Spleen (tissue), 13 donors: ENCODE measurements at places on chromosomes 6 and 20.

- no peak for DNase-seq
Observed at GRCh38 chr20:8433291-8433690, 301.2 kb downstream of the PLCB1 start.

DNA sequence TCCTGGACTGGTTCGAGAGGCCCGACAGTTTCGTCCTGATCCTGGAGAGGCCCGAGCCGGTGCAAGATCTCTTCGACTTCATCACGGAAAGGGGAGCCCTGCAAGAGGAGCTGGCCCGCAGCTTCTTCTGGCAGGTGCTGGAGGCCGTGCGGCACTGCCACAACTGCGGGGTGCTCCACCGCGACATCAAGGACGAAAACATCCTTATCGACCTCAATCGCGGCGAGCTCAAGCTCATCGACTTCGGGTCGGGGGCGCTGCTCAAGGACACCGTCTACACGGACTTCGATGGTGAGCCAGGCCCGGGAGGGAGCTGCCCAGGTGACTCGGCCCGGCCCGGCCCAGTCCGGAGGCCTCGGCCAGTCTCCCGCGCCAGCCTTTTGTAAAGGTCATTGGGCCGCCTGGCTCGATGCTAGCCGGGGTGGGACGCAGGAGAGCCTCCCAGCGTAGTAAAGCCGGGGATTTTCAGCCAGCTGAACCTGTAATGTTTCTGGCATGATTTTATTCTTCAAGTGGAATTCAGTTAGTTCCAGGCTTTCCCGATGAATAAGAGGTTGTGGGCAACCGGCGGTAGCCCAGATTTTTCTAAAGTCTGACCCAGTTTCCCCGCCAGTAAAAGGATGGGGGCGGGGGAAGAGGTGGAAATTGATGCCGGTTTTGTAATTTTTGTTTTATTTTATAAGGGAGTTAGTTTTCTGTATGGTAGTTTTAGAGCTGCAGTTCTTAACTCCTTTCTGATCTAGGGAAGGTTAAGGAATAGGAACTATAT, 1.4 kb downstream of the PIM1 start:
- peak; percentile 90 for DNase-seq

DNA sequence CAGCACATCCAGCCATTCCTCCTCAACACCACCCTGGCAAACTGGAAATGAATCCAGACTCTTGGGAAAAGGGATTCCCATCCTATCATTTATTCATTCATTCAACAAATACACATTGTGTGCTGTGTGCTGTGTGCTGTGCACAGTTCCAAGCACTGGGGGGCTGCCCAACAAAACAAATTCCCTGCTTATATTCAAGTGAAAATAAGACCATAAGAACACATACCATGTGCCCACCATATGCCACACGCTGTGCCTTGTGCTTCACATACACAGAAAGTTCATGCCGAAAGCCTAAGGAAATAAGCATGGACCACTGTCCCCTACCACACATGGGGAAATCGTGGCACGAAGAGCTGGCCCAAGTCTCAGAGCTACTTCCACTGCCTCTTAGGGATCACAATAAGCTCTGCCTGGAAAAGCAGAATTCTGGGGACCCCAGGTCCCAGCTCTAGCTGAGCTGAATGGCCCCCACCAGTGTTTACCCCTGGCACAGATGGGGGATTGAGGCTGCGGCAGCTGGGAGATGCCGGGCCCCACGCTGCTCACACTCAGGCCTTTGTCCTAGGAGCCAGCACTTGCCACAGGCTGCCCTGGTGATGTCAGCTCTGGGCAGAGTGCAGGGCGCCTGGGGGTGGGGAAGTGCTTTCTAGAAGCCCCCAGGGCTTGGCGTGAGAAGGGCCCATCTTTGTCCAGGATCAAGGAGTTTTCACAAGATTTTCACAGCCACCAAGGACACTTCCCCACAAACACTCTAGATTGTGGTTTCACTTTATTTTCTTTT, 99.6 kb downstream of the PREX1 start:
- DNase-seq = no peak

DNA sequence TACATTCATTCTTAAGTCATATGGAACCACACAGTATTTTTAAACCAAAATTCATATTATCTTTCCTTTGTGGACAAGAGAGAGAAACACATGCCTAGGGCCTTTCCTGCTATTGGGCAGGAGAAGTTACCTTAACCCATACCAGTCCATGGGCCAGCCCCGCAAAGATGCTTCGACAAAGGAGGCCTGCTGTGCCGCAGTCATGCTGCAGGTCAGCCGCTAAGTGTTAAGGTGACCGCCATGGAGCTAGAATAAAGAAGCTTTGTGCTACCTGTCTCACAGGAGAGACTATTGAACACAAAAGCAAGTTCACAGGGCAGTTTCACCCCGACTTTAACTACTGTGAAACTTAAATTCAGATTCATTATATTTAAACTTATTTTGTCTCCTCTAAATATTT, 62.3 kb upstream of the TMEM181 start:
- DNase-seq = no peak

- no peak for DNase-seq
Observed at GRCh38 chr6:62150048-62150663, 135.9 kb downstream of the KHDRBS2 start.

DNA sequence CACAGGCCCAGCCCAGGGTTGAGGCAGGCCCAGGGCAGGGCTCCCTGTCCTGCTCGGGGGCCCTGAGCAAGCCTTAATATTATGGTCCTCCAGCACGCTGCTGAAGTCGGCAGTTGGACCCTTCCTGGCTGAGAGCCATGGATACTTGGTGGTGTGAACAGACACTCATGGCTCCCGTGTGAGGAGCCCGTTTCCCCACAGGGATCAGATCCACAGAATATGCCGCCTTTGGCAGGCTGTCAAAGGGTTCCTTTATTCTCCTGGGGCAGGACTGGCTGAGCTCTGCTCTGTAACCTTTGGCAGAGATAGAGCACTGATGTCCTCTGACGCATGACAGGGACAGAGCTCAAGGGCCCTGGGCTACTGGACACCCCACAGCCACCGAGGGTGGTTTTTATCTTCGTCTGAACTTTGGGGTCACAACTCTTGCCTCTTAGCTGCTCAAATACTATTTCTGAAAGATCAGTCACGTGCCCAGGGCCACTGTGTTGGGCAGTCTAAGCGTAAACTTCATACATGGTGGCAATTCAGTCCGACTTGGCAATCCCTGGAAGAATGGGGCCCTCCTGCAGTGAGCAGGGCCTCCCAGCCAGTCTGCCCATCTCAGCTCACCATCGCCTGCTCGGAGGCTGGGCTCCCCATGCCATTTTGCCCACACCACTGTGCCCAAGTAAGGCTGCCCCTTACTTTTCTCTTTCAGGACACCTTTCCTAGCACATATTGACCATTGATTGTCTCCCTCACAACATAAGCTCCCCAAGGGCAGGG, 49.1 kb downstream of the TTI1 start:
- DNase-seq = no peak

DNA sequence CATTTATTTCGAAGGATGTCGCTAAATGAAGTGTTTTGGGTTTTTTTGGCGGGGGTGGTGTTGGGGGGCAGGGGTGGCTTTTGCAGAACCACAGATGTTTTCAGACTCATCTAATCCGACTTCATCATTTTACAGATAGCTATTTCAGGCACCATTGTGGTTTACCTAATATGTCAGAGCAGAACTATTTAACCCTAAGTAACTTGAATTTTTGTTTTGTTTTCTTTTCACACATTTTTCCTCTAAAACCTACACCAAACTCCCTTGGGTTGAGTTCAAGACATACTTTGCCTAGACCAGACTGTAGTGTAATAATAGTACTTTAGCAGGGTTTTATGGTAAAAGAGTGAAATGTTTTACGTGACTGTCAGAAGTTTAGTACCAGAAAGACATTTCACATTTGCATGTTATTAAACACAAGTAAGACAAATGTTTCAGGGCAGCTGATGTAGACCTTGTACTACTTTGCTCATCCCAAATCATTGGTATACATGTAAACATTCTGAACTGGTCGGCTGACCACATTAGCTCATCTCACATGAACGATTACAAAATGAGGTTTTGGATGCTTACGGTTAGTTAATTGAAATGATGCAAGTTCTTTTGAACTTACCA, 37.7 kb downstream of the MAP3K4 start:
- no peak for DNase-seq

- DNase-seq = no peak
Observed at GRCh38 chr6:54516321-54516720, 208.1 kb downstream of the TINAG start.

DNA sequence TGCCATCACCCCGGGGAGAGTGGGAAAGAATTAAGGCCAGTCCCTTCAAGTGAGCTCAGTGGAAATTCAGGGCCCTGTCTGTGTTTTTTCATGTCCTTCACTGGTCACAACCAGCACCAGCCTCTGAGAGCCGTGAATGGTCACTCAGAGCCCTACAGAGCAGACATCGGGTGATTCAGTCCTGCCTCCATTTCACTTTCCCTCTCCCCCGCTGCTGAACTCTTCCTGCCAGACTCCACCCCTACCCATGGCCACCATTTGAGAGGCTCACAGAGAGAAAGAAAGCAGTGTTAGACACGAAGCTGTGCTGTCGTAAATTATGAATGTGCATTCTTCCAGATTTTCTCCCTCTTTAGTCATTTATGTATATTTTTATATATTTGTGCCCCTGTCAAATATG, 5.4 kb downstream of the R3HDML start:
- DNase-seq = no peak

DNA sequence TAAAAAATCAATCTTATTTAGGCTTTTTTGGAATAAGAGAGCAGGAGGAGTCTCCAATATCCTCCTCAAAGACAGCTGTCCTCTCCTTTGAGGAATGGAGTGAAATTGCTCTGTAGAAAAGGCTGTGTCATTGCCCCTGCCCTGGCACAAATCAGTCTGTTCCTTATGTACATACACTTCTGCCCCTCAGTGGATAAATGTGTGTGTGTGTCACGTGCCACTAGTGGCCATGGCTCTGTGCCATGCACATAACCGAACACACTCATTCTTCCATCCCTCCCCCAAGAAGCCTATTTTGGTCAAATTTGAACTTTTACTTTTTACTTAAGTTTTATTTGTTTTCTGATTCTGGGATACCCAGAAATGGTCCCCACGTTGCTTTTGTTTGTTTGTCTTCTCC, 49.2 kb downstream of the ANKS1A start:
- no peak for DNase-seq

DNA sequence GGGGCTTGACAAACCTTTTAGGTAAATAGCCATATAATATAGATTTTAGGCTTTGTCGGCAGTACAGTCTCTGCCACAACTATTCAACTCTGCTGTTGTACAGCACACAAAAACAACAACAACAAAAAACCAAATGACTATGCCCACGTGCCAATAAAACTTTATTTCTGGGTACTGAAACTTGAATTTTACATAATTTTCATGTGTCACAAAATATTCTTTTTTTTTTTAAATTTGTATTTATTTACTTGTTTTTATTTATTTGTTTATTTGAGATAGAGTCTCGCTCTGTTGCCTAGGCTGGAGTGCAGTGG, 34.8 kb upstream of the B4GALT5 start:
- DNase-seq = no peak

DNA sequence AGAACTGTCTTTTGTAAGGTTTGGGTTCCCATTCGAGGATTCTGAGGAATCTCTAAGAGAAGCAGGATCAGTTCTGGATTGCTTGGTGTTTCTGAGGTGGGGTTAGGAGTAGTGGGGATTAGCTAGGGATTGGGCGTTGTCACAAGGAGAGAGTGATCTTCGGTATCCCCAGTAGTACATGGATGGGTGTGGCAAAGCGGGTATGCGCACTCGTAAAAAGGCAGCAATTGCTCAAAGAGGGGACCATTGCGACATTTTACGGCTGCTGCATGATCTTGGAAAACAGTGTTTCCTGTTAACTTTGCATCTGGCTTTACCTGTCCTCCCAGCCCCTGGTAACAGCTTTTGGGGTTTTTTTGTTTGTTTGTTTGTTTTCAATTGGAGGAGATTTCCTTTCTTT, 9.7 kb upstream of the ZSCAN9 start:
- no peak for DNase-seq

DNA sequence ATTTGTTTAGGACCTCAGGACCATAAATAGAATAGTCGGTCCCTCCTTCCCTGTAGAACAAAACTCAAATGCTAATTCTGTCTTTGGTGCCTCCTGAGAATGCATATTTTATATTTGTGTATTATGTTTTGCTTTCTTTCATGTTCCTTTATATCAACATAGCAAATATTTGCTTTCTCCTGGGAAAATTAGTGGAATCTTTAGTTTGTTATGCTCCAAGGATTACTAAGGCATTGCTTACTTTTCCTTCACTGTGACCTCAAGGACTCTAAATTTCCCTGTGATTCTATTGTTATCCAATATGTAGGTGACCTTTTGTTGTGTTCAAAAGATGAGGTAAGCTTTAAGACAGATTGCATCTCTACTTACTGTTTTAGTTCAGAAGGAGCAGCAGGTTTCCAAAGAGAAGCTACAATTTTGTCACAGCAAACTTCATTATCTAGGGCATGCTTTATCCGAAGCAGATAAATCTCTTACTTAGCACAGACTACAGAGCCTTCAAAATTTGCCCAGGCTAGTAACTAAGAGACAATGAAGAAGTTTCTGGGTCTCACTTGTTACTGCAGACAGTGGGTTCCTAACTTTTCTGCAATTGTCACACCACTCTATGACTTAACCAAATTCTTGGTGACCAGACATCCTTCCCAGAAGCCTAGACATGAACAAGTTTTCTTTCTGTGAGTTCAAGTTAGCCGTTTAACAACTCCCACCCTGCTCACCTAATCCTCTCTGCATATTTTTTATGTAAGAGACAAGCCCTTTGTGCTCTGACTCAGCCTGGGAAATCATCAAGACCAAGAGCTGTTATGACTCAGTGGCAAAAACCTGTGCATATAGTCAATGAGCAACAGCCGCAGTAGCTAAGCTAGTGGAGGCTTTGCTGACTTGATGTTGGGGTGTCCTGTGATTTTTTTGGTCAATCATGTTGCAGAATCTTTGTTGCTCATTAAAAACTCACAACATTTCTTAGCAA, 378.8 kb downstream of the QKI start:
- DNase-seq = no peak

- DNase-seq = no peak
Observed at GRCh38 chr20:33602826-33603590, 59.1 kb upstream of the C20orf144 start.

DNA sequence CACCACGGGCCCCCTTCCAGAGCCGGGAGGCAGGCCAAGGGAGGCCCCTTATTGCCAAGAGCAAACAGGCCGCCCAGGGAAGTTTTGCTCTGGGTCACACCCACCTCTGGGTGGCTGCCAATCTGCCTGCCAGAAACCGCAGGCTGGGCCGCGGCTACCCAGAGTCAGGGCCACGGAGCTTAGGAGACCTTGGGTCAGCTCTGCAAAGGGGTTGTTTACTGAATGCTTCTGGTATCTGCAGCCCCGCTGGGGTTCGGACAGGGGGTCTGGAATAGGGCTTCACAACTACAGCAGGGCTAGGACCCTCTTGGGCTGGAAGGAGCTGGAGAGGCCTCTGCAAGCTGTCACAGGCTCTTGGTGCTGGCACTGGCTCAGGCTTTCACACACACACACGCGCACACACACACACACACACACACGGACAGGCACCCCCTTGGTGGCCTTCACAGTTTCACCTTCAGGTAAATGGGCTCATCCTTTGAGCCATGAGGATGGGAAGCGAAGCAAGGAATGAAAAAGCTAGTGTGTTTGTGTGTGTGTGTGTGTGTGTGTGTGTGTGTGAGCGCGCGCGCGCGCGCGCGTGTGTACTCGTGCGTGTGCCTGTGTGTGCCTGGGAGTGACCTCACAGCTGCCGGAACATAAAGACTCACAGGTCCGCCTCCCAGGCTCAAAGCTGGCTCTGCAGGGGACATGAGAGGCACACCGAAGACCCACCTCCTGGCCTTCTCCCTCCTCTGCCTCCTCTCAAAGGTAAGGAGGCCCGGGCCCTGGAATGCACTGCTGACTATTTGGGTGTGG, at the start of gene CCN5:
Gene CCN5 (plus strand): TSS at position 669 of the 798 bp plus-strand sequence. CDS start 22 bp downstream, at position 691.
- peak; percentile 85 for DNase-seq
